NCI-H2029 treated with DMSO at 0.1 percent for 48 hours (cell line): ENCODE measurements at places on chromosomes 1 and 21.

DNA sequence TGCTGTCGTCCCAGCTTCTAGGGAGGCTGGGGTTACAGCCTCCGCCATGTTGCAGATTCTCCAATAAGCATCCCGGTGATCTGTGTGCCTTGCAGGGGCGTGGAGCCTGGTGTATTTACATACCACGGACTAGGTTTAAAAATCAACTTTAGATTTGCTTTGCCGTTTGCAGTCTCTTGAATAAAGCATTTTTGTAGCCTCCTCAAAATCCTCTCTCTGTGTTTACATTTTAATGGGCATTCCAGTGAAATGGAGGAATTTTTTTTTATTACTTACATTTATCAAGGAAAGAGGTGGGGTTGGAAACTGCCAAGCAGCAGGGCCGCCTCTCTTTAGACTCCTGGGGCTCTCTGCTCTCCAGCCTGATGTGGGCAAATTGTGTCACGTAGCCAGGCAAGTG is 437.5 kb upstream of the VAMP3 start:
- no peak for DNase-seq

- DNase-seq: no peak
Observed at GRCh38 chr1:229047161-229047839, 223.6 kb upstream of the RAB4A start.

DNA sequence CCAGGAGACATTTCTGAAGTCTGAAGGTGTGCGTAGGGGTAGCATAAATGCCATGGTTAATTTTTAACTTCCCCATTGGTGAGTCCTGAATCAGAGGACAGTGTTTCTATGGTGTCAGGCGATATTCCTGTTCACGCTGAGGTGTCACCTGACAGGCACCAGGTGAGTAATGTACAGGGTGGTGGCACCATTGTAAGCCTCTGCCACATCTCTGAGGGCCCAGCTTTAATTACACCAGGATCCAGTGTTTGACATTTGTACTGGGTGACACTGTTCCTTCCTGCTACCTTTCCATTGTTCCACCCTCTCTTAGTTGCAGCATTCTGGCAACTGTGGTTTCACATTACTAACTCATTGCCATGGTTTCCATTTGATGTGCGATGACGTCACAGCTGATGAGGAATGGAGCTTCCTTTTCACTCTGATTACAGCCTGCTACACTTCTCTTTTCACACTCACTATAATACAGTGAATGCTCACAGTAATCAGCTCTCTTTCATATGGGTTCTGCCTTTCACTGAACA is 40.6 kb upstream of the MARK1 start:
- DNase-seq: peak; percentile 84

GRCh38 chr1:1135339-1136136 is 19.6 kb upstream of the C1orf159 start:
- DNase-seq: no peak

GRCh38 chr1:88595355-88596002 is 88.6 kb upstream of the PKN2 start:
- DNase-seq: no peak

DNA sequence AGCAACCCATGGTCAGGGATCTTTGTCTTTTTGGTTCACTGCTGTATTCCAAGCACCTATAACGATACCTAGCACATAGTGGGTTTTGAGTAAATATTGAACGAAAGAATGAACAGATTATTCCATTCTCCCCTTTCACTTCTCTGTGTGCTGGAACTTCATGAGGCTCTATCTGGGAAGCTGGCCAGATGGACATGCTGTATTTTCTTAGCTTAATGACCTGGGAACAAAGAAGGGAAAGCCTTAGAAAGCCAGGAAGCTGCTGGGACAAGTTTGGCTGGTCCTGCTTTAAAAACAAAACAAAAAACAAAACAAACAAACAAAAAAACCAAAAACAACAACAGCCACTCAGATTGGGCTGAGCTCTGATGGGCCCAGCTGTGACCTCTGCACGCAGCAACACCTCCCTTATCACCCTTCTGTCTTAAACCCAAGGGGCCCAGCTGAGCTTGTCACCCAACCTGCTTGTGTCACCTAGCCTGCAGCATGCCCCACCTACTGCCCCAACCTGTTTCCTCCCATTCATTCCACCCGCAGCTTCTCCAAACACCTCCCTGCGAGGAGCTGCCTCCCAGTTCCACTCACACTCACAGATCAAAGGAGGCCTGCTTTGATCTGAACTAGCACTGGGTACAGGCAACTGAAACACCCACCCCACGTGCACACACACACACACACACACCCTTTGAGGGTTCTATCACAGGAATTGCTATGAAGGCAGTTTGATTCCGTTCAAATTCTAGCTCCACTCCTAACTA is 37.1 kb downstream of the SLC30A1 start:
- no peak for DNase-seq

DNA sequence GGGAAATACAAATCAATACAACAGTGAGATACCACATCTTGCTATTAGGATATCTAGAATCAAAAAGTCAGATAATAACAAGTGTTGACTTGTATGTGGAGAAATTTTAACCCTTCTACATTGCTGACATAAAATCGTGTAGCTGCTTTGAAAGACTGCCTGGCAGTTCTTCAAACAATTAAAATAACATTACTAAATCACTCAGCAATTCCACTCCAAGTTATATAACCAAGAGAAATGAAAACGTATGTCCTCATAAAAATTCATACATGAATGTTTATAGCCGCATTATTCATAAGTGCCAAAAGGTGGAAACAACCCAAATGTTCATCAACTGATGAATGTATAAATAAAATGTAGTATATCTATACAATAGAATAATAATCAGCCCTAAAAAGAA is 164.6 kb downstream of the RASAL2 start:
- DNase-seq: no peak

- DNase-seq: no peak
Observed at GRCh38 chr1:203522237-203522636, 28.3 kb downstream of the OPTC start.

GRCh38 chr1:202015662-202015937 is 5.2 kb downstream of the ELF3 start:
- no peak for DNase-seq
